ENCODE measurements at places on chromosomes 12 and 14.

DNA sequence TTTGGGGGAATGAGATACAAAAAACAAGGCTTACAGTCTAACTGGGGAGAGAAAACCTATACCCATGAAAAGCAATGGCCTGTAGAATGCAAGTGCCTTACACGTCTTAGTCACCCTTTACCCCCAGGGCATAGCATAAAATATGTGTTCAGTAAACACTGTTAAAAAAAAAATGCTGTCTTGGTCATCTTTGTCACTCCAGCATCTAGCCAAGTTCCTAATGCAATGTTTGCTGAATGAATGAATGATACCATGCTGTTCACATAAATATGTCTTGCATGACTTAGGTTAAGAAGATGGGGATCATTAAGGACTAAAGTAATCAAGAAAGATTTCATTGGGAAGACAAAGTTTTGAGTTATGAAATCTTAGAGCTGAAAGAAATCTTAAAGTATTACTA lies 38.5 kb downstream of the PPP2R5E start:
- DNase-seq, result no peak

DNA sequence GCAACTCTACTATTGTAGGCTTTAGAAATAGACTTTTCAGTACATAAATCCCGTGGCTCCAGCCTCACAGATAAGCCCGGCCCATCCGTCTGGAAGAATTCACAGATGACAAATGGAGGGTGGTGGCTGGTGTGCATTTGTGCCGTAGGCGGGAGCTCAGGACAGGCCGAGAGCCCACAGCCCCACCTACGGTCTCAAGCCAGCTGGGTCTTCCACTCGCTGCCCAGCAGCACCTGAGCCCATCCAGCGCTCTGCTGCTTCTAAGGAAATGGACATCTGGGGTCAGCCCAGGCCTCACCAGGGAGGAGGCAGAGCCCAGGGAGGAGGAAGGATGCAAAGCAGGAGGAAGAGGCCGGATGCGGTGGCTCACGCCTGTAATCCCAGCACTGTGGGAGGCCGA lies 72.8 kb downstream of the KIF26A start:
- DNase-seq, result no peak

DNA sequence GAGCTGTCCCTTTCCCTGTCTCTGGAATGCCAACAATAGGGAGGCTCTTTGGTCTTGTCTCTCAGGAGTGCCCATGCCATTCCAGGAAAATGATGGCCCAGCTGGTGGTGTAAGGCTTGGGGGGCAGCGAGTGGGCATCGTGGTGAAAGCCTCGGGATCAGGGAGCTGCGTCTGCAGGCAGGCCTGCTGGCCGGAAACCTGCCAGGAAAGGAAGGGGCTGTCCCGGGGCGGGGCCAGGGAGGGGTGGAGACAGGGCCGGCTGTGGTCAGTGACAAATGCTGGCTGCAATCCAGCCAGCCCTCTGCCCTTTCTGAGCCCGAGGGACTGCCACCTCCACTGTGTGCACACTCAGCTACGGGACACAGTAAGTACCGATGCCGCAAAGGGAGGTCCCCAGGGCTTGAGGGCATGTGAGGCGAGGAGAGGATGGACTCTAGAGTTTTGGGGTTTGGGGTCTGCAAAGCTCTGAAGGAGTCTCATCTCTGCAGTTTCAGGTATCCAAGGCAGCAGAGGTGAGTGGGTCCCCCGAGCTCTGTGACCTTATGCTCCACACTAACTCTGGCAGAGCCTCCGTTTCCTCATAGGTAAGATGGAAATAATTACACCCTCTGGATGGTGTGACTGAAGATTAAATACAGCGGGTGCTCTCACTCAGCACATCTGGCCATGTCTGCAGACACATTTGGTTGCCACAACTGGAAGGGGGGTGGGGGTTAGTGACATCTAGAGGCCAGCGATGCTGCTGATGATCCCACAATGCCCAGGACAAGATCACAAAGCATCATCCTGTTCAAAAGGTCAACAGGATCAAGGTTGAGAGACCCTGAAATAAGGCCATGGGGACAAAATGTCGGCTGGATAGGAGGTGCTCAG lies at the start of gene SERPINA5:
TSS of gene SERPINA5 (plus strand) at position 300 of the 873 bp plus-strand sequence. CDS start 5,937 bp downstream, outside the sequence.
- no peak for DNase-seq

GRCh38 chr12:113781415-113782198 lies 184.5 kb downstream of the RBM19 start:
- DNase-seq, result no peak

Data from stimulated activated effector memory CD8-positive, alpha-beta T cell treated with anti-CD3 and anti-CD28 coated beads, Interleukin-12 subunit alpha, Interleukin-12 subunit beta, amount 100 ng/mL, for 72 hours (primary cell).